ENCODE measurements at places on chromosomes 7 and 10.
A peak's percentile ranks its signal among the peaks of the same experiment; 100 is the strongest.

- DNase-seq, result no peak
Observed at GRCh38 chr10:112584276-112584675, 137.3 kb downstream of the VTI1A start.

DNA sequence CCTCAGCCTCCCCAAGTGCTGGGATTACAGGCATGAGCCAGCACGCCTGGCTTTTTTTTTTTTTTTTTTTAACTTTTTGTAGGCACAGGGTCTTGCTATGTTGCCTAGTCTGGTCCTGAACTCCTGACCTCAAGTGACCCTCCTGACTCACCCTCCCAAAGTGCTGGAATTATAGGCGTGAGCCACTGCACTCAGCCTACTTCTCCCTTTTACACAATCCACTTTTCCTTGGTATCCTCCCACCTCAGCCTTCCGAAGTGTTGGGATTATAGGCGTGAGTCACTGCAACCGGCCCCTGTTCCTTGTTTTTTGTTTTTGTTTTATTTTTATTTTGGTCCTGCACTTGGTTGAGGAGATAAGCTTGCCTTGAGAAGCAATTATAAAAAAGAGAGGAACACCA, 75.9 kb upstream of the KMT2C start:
- no peak for DNase-seq

- DNase-seq, result no peak
Observed at GRCh38 chr10:108147346-108147745, 982.8 kb upstream of the SORCS1 start.

GRCh38 chr10:114534571-114534981, 123.5 kb downstream of the ABLIM1 start:
- DNase-seq, result no peak

- no peak for DNase-seq
Observed at GRCh38 chr7:158186406-158186805, 401.2 kb downstream of the PTPRN2 start.

- DNase-seq, result no peak
Observed at GRCh38 chr10:48279081-48279751, 4.7 kb upstream of the FRMPD2 start.

GRCh38 chr7:2476776-2477446, 713 bp upstream of the GRIFIN start:
- no peak for DNase-seq

GRCh38 chr7:121833991-121834390, 39.0 kb upstream of the PTPRZ1 start:
- no peak for DNase-seq

DNA sequence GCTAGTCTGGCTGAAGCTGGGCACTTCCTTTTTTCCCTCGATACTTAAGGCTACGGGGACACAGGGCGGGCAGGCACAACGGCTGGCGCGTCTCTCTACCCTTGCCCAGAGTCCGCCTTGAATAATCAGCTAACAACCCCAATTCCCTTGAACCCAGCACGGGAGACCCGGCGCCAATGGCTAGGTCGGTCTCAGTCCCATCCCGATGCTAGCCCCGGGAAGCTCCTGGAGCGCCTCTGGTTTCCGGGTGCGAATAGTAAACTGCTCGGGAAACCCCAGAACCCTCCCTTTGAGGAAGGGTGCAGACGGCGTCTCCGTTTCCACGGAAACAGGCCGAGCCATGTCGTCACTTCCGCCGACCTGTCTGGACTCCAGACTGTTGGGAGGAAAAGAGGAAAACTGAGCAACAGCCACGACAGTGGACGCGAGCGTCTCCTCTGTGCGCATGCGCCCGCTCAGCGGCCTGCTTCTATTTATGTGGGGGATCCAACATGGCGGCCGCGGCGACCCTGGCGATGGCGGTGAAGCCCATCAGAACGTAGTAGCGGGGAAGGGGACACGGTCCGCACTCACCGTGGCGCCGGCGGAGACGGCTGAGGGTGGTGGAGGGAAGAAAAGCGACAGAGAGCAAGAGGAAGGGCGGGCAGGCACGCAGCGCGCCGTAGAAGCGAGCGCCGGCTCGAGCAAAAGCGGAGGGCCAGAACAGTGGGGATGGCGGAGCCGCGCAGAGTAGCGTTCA, at the start of gene UBN2:
Gene UBN2 (plus strand): TSS at position 464 of the 739 bp plus-strand sequence. CDS start 248 bp downstream, at position 712.
- peak; percentile 97 for DNase-seq

GRCh38 chr7:137953665-137954470, 48.0 kb downstream of the CREB3L2 start:
- DNase-seq, result no peak

DNA sequence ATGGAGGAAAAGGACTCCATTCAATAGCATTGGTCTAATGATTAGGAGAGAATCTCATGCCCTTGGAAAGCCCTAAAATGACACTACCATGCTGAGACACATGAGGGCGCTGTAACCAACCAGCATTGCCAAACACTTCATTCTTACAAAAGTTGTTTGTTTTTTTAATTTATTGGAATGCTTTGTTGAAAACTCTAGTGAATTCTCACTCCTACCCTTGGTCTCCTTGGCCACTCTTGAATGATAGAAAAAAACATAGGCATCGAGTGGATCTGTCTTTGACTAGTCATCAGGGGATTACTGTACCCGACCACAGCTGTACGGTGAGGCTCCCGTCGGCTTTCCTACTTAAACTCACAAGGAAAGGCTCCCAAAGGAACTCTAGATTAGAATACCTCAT, 29.3 kb upstream of the ADD3 start:
- peak; percentile 49 for DNase-seq

Data from kidney capillary endothelial cell (primary cell).